ENCODE measurements at places on chromosomes 16 and 17. TPM values are rescaled to one million over a fixed set of nuclear protein-coding genes. Genes with fewer than 3 reads are reported as not detected.

GRCh38 chr17:16150251-16150856 is 65.0 kb downstream of the NCOR1 start:
- no peak for DNase-seq
- peaks cover 1% of the 10 kb centered on the region for H3K27me3 ChIP-seq
- peak overlapping the region; percentile 19 for H3K27ac ChIP-seq

The TBC1D28 gene
- total RNA-seq = 0.44 TPM

- no peak for DNase-seq
- H3K27me3 ChIP-seq = no peaks in the 10 kb centered on the region
- no peak overlapping the region for H3K4me3 ChIP-seq
- no peaks in the 10 kb centered on the region for H3K36me3 ChIP-seq
- no peaks in the 10 kb centered on the region for H3K4me1 ChIP-seq
These were observed 7.3 kb downstream of the CMTM4 start for GRCh38 chr16:66689282-66689681.

GRCh38 chr17:78484271-78485246 is 92.6 kb downstream of the DNAH17 start:
- no peaks in the 10 kb centered on the region for H3K27me3 ChIP-seq
- no peak overlapping the region for H3K27ac ChIP-seq
- no peak for DNase-seq
- H3K36me3 ChIP-seq = no peaks in the 10 kb centered on the region
- no peak overlapping the region for H3K4me3 ChIP-seq
- peaks cover 9% of the 10 kb centered on the region for H3K4me1 ChIP-seq

DNA sequence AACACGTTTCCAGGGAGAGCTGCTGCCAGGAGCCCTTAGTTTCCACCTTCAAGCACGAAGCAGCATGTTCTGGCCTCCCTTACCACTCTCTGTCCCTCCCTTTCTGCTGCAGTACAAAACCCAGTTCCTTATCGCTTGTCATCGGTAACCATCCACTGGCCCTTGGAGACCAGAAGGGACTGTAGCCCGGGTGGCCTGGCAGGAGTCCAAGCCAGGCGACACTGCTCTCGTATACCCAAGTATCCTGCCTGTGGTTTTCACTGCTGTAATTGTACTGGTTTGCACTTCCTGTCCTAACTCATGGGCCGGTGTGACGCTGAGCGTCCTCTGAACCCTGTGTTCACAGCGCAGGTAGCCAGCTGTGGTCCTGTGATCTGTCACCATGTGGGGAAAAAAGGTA is 81.1 kb downstream of the MAF start:
- no peaks in the 10 kb centered on the region for H3K4me1 ChIP-seq
- no peak for DNase-seq
- no peaks in the 10 kb centered on the region for H3K36me3 ChIP-seq
- no peaks in the 10 kb centered on the region for H3K27me3 ChIP-seq
- no peak overlapping the region for H3K4me3 ChIP-seq

- peak overlapping the region; percentile 31 for H3K4me3 ChIP-seq
- no peaks in the 10 kb centered on the region for H3K36me3 ChIP-seq
- no peak for DNase-seq
- peaks cover 22% of the 10 kb centered on the region for H3K4me1 ChIP-seq
- peaks cover 9% of the 10 kb centered on the region for H3K27me3 ChIP-seq
These were observed 15.1 kb upstream of the DHX8 start for GRCh38 chr17:43468691-43469139.

The PROCA1 gene
- 36.5 TPM for total RNA-seq

The PIGW gene
- 10.6 TPM for total RNA-seq

DNA sequence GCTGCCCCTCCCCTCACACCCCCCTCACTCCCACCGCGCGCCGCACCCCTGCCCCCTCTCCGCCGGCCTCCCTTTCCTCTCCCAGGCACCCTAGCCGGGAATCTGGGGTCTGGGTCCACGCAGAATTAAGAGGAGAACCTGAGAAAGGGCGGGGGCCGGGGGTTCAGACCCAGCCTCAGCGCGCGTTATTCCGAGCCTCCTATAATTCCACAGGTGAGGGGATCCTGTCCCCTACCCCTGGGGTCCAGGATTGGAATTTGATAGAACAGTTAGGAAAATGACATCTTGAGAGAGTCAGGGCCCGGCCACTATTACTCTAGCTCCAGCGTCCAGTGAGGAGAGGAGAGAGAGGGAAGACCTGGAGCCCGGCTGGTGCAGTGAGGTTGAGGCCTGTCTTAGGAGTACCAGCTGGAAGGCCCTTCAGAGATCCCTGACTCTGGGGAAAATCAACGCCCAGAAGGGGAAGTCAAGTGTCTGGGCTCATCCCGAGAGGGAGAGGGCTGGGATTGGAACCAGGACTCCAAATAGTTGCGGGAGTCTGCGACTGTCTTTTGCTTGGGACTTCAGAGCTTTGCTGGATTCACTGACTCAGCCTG is 17.3 kb downstream of the GRB7 start:
- H3K4me3 ChIP-seq = peak overlapping the region; percentile 25
- peaks cover 2% of the 10 kb centered on the region for H3K4me1 ChIP-seq
- DNase-seq = no peak
- H3K27ac ChIP-seq = no peak overlapping the region

The GPR142 gene
- 20.7 TPM for total RNA-seq

DNA sequence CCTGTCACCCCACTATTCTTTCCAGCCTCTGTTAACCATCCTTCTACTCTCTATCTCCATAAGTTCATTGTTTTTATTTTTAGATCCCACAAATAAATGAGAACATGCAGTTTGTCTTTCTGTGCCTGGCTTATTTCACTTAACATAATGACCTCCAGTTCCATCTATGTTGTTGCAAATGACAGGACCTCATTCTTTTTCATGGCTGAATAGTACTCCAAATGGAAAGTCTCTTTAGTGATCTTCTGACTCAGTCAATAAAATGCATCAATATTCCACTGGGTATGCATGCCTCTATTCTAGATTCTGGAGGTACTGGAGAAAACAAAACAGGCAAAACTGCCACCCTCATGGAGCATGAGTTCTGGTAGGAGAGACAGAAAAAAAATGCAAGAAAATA is 459.0 kb downstream of the XYLT1 start:
- DNase-seq = no peak
- no peak overlapping the region for H3K4me3 ChIP-seq
- peaks cover 4% of the 10 kb centered on the region for H3K4me1 ChIP-seq
- H3K27me3 ChIP-seq = no peaks in the 10 kb centered on the region

The KRT25 gene
- not detected for total RNA-seq

GRCh38 chr16:67415872-67416793 is at the start of gene ZDHHC1:
ZDHHC1 (minus strand) TSS chr16:67416477; CDS start chr16:67407775, 8,702 bp downstream.
- peak; percentile 84 for DNase-seq
- no peaks in the 10 kb centered on the region for H3K36me3 ChIP-seq
- H3K4me3 ChIP-seq = peak within 1 kb of the TSS; percentile 89

- no peak overlapping the region for H3K4me3 ChIP-seq
- peaks cover 6% of the 10 kb centered on the region for H3K27me3 ChIP-seq
- peak overlapping the region; percentile 12 for H3K27ac ChIP-seq
- DNase-seq = no peak
- H3K36me3 ChIP-seq = no peaks in the 10 kb centered on the region
- H3K4me1 ChIP-seq = peaks cover 37% of the 10 kb centered on the region
These were observed 125.9 kb downstream of the OR1D5 start for GRCh38 chr17:2937331-2938003.

The MRPS7 gene
- total RNA-seq = 48.8 TPM

- H3K36me3 ChIP-seq = no peaks in the 10 kb centered on the region
- H3K4me3 ChIP-seq = no peak overlapping the region
- H3K27ac ChIP-seq = no peak overlapping the region
These were observed 9.8 kb downstream of the SMIM5 start for GRCh38 chr17:75642784-75643642.

DNA sequence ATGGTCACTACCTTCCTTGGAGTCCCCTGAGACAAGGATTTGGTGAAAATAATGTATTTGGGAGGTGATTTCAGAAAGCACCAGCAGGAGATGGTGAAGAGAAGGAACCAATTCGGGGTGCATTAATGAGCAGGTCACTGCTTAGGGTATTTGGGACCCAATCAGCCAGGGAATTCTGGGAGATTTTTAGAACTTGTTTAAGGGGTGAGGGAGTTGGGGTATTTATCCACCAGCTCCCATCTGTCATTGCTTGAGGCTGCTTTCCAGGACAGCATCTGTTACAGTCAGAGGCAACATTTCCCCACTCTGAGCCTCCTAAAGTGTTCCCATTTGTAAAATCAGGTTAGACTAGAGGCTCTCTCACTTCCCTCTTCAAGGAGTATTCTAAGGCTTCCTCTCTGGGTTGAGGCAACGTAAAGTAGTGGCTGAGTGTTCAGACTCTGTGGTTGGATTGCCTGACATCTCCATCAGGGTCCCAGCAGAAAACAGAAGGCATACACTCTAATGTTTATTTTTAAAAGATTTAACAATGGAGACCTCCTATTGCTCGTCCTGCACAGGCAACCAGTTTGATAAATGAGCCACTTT is 60.9 kb downstream of the CLEC19A start:
- H3K4me3 ChIP-seq = peak overlapping the region; percentile 13
- no peak for DNase-seq
- peaks cover 16% of the 10 kb centered on the region for H3K27me3 ChIP-seq
- H3K36me3 ChIP-seq = peaks cover 8% of the 10 kb centered on the region

DNA sequence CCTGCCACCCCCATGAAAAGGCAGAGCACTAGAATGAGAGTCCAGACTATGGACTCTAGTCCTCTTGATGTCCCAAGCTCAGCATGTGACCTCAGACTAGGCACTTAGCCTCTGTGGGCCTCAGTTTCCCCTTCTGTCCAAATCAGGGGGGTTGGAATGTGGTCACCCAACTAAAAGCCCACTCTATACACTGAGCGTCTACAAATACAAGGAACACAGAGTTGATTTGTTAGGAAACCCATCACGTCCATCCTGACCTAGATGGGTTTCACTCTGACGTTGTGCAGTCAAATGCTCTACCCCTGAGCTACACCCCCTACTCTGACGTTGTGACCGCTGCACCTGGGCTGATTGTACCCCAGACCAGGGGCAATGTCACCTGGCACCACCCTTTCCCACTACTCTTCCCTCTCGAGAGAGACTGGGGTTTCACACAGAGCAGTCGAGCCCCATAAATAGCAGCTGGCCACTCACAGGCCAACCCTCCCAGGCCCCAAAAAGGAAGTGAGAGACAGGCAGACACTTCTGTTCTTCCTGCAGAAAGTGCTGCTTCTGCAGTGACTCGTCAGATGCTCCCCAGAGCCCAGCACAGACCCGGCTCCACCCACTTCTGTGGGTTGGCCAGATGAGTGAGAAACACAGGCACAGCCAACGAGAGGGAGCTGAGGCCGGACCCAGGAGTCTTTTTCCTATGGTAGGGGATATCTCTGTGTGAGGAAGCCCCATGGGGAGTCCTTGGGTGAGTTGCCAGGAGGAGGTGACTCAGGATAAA is 16.1 kb upstream of the TNFRSF13B start:
- peak; percentile 61 for DNase-seq
- H3K4me1 ChIP-seq = peaks cover 21% of the 10 kb centered on the region
- peak overlapping the region; percentile 52 for H3K27ac ChIP-seq
- no peaks in the 10 kb centered on the region for H3K36me3 ChIP-seq

- peak overlapping the region; percentile 99 for H3K4me3 ChIP-seq
- H3K36me3 ChIP-seq = no peaks in the 10 kb centered on the region
- H3K27me3 ChIP-seq = peaks cover 13% of the 10 kb centered on the region
- peak overlapping the region; percentile 90 for H3K27ac ChIP-seq
- H3K4me1 ChIP-seq = peaks cover 12% of the 10 kb centered on the region
- no peak for DNase-seq
These were observed 485 bp downstream of the DNAJA3 start for GRCh38 chr16:4426021-4426684.

The KRT39 gene
- total RNA-seq = not detected

The ASGR2 gene
- total RNA-seq = not detected

GRCh38 chr16:48447940-48448536 is 62.8 kb upstream of the SIAH1 start:
- H3K36me3 ChIP-seq = no peaks in the 10 kb centered on the region
- no peaks in the 10 kb centered on the region for H3K27me3 ChIP-seq
- DNase-seq = no peak
- no peak overlapping the region for H3K27ac ChIP-seq

- H3K4me1 ChIP-seq = no peaks in the 10 kb centered on the region
- no peaks in the 10 kb centered on the region for H3K36me3 ChIP-seq
- H3K27ac ChIP-seq = no peak overlapping the region
- no peaks in the 10 kb centered on the region for H3K27me3 ChIP-seq
These were observed 118.8 kb downstream of the NLK start for GRCh38 chr17:28161311-28161710.

GRCh38 chr16:3959148-3959547 is 78.6 kb upstream of the CREBBP start:
- no peak for DNase-seq
- H3K27ac ChIP-seq = no peak overlapping the region
- H3K4me3 ChIP-seq = no peak overlapping the region
- H3K27me3 ChIP-seq = peaks cover 4% of the 10 kb centered on the region

DNA sequence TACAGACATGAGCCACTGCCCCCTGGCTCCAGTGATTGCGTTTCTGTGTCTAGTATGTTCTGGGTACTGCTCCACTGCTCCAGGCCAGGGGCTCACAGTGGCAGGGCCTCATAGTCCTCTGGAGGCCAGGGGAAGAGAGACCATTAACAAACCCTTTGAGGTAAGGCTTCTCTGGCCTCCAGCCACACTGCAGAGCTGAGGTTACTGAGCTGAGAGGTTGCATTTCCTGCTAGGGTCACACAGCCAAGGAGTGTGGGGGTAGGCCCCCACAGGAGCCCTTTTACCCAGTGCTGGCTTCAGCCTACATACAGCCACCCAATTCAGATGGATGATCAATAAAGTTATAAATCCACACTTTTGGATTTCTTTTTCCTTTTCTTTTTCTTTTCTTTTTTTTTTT is 50.4 kb upstream of the DLX4 start:
- no peak overlapping the region for H3K4me3 ChIP-seq
- H3K27me3 ChIP-seq = peaks cover 8% of the 10 kb centered on the region
- no peak overlapping the region for H3K27ac ChIP-seq
- peaks cover 6% of the 10 kb centered on the region for H3K4me1 ChIP-seq
- no peak for DNase-seq

DNA sequence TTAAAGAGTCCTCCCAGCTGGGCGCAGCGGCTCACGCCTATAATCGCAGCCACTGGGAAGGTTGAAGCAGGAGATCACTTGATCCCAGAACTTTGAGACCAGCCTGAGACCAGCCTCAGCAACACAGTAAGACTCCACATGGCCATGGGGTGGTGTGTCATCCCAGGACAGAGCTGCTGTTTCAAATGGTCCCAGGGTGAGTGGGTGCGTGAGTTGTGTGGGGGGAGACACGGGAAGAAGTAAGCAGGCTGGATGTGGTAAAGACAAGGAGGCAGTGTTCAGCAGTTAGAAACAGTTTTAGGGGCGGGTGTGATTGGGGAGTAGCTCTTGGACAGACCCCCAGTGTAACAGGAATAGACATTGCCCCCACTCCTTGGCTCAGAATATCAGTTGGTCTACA is 3.8 kb downstream of the SHPK start:
- H3K4me3 ChIP-seq = peak overlapping the region; percentile 67
- H3K4me1 ChIP-seq = peaks cover 22% of the 10 kb centered on the region

GRCh38 chr16:17510567-17510966 is 39.8 kb upstream of the XYLT1 start:
- H3K4me1 ChIP-seq = no peaks in the 10 kb centered on the region
- H3K27ac ChIP-seq = no peak overlapping the region
- no peak overlapping the region for H3K4me3 ChIP-seq
- no peaks in the 10 kb centered on the region for H3K27me3 ChIP-seq
- no peak for DNase-seq

The STX4 gene
- 23.4 TPM for total RNA-seq

The ACE gene
- total RNA-seq = 3.7 TPM

GRCh38 chr17:43171586-43172487 is 823 bp downstream of the NBR1 start:
- peaks cover 9% of the 10 kb centered on the region for H3K4me1 ChIP-seq
- no peak overlapping the region for H3K4me3 ChIP-seq
- H3K27ac ChIP-seq = no peak overlapping the region
- DNase-seq = no peak
- no peaks in the 10 kb centered on the region for H3K27me3 ChIP-seq

GRCh38 chr17:20234276-20234675 is 225.1 kb downstream of the SPECC1 start:
- no peaks in the 10 kb centered on the region for H3K36me3 ChIP-seq
- no peaks in the 10 kb centered on the region for H3K27me3 ChIP-seq
- no peak overlapping the region for H3K27ac ChIP-seq
- H3K4me3 ChIP-seq = no peak overlapping the region

The SLC9A5 gene
- total RNA-seq = 1.4 TPM

The PIGL gene
- total RNA-seq = 37.0 TPM

The SKAP1 gene
- total RNA-seq = not detected
